ENCODE measurements at places on chromosomes 1 and 21.
A peak's percentile ranks its signal among the peaks of the same experiment; 100 is the strongest.

- DNase-seq = no peak
Measured at GRCh38 chr1:1422465-1423244, 1.6 kb upstream of the ANKRD65 start.

DNA sequence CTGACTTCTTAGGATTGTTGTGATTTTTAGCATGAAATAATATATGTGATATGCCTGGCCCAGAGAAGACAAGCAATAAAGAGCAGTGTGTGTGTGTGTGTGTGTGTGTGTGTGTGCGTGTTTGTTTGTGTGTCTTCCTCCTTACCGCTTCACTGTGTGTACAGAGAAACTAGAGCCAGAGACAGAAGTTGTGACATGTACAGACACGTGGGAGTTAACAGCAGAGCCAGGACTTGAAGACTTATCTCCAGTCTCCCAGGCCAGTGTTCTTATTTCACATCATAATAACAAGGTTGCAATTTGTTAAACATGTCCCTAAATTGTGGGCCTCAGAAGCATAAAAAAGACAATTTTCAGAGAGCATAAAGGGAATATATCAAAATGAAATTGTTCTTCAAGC is 192.0 kb upstream of the JUN start:
- no peak for DNase-seq

GRCh38 chr1:156998840-156999500 is 46.6 kb downstream of the ARHGEF11 start:
- DNase-seq = no peak

DNA sequence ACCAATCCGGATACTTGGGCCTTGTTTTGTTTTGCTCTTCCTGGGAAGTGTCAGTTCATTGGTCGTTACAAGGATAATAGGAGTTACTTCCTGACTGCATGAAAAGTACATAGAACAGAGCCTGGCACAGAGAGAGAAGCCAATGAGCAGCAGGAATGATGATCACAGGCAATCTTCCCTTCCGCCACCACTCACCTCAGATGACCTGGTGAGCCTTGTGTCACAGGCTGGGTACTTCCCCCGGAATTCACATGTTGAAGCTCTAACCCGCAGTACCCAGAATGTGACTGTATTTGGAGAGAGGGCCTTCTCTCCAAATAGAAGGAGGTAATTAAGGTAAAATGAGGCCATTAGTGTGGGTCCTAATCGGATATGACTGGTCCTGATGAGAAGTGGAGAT is 18.8 kb upstream of the GPR137B start:
- no peak for DNase-seq

GRCh38 chr1:190373705-190374336 is 103.8 kb downstream of the BRINP3 start:
- no peak for DNase-seq

- peak; percentile 59 for DNase-seq
Measured at GRCh38 chr1:201028461-201028889, 5.0 kb upstream of the KIF21B start.

- peak; percentile 49 for DNase-seq
Measured at GRCh38 chr1:56074007-56074651, 505.2 kb downstream of the PLPP3 start.

DNA sequence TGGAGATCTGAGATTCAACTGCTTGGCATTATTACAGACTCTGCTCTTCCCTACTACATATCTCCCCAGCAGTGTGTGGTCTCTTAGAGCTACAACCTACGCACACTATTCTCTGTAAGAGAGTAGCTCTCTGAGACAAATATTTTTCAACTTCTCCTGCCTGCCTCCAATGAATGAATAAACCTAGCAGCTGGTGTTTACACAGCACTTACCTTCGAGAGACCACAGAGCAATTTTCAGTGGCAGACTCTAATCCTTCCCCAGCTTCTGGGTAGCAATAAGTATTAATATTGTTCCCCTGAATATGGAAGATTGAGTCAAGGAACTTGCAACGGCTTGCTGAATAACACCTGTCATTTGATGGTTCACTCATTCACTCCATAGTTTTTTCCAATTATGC is 350.9 kb upstream of the SPAG17 start:
- no peak for DNase-seq

- peak; percentile 57 for DNase-seq
Measured at GRCh38 chr1:224433701-224434672, 610 bp downstream of the WDR26 start.

DNA sequence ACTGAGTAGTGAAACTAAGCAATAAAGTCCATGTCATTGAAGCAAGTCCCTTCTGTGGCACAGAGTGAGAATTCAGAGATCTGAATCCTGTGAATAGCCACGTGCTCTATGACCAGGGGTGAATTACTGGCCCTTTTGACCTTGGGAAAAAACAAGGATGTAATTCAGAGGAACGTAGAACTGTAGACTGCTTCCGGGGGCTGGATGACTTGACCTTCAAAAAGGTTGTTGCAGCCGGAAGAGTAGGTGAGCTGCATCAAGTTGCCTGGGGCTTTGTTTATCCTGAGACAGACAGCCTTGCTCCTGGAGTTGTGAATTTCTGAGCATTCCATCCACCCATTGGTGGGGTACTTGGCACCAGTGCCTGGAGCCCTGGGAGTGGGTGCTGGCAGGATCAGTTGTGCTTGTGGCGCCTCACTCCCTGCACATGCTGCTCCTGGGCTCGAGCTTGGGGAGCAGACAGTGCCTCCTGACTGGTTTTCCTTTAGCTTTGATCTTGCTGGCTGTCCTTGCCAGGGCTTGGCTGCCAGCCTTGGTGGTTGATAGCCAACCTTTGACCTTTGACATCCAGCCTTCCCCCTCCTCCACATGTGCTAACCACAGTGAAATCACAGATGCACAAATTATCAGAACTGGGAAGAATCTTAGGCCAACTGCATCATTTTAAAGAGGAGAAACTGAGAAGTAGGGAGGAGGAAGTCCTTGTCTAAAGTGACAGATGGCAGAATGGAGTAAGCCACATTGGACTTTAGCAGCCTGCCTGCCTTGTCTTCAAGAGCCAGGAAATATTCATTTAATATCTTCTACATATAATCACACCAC is 16.2 kb upstream of the MYOG start:
- DNase-seq = peak; percentile 80
